Fibroblast of lung (primary cell): ENCODE measurements at places on chromosomes 4 and X. TPM values are rescaled to one million over a fixed set of nuclear protein-coding genes. Genes with fewer than 3 reads are reported as not detected.

- DNase-seq = peak; percentile 46
Measured at GRCh38 chrX:149374751-149375150, 130.4 kb downstream of the IDS start.

The MRPS18C gene
- 20.0 and 22.0 TPM in 2 replicates for total RNA-seq

- no peak for DNase-seq
Measured at GRCh38 chr4:152719801-152720556, 40.2 kb upstream of the TMEM154 start.

GRCh38 chr4:5378002-5378401 is 326.7 kb downstream of the STK32B start:
- no peak for DNase-seq

The RAI2 gene
- total RNA-seq = 1.3 and 2.1 TPM in 2 replicates

DNA sequence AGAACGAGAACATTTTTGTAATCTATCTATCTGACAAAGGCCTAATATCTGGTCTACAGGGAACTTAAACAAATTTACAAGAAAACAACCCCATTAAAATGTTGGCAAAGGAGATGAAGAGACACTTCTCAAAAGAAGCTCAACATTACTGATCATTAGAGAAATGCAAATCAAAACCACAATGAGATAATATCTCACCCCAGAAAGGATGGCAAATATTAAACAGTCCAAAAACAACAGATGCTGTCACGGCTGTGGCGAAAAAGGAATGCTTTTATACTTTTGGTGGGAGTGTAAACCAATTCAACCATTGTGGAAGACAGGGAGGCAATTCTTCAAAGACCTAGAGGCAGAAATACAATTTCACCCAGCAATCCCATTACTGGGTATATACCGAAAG is 2284.8 kb downstream of the ARAP2 start:
- DNase-seq = no peak

DNA sequence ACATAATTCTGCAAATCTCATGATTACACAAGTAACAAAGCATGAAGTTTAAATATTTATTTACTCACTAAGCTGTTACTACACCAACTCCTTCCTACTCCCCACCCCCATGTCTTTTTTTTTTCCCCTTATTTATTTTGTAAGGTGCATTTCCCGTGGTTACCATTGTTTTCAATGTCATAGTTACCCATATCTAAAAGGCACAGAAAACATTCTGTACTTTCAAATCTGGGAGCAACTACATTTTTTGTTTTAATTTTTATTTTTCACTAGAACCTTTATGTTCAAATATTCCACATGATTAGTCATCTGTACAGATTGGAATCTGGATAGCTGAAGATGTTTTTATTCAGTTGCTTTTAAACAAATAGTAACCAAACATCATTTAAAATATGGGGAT is 62.8 kb downstream of the PPP3CA start:
- no peak for DNase-seq

The TNIP3 gene
- total RNA-seq = 0.26 and 0.50 TPM in 2 replicates

DNA sequence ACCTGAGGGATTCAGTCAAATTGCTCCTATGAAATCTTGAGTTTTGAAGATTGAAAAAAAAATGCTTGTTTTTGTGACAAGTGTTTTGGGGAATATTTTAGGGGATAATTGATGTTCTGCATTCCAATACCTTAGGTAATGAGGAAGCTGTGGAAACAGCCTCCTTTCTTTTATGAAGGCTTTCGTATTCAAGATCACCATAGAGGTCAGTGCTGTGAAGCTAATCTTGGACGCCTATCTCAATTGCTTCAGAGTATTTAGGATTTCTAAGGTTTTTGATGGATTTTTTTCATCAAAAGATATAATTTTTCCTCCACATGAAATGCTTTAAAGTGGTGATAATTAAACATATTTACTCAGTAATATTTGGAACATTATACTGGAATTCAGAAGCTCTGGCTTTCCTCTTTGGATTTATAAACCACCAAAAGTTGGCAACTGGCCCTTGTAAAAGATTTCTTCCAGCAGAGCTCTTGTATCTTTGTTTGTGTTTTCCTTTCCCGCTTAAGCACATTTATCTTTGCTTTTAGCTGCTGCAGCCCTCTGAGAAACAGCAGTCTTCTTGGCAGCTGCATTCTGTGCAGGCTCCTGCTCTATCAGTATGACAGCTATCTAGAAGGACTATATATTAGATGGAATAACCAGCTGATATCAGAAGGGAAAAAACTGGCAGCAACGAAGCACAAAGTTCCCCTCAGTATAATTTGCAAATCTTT is 63.7 kb downstream of the HMGB2 start:
- peak; percentile 67 for DNase-seq

DNA sequence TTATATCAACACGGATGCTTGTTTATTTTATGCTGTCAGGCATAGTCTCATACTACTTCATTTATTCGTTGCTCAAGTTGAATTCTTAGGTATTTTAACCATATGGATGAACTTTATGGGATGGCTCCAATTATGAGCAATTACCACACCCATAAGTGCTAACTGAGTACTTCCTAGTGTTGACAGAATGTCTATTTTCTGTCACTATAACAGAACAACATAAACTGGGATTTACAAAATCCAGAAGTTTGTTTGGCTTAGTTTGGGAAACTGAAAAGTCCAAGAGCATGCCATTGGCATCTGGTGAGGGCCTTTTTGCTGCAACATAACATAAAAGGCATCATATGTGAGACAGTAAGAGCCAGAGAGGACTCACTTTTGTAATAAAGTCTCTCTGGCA is 21.0 kb downstream of the SULT1E1 start:
- DNase-seq = no peak

The DMRTC1B gene
- not detected in 2 replicates for total RNA-seq

- DNase-seq = no peak
Measured at GRCh38 chr4:48669086-48669485, 111.0 kb downstream of the FRYL start.

DNA sequence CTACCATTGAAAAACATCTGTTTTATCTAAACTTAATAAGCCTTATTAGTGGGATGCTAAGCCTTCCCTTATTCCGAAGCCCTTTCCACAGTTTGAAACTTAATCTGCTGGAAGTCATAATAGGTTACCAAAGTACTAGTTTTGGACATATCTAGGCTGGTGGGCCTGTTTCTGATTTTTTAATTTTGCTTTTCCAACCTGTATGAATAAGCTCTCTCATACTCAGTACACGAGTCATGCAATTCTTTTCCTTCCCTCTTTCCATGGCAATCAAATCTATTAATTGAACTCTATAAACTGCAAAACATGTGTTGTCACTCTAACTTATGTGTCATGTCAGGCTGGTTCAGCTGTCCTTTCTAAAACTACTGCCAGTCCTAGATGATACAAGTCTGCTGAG is 91.0 kb downstream of the AMMECR1 start:
- DNase-seq = peak; percentile 25

GRCh38 chrX:40832723-40833122 is 97.4 kb upstream of the MED14 start:
- DNase-seq = no peak

GRCh38 chr4:70628444-70628843 is at the start of gene ENAM:
Gene ENAM (plus strand): TSS chr4:70628744. CDS start chr4:70629501, 757 bp downstream.
- no peak for DNase-seq

The SLC9B1 gene
- total RNA-seq = 1.8 and 2.0 TPM in 2 replicates
